Progenitor cell of endocrine pancreas (in vitro differentiated cells): ENCODE measurements at places on chromosomes 2 and 18. TPM values are rescaled to one million over a fixed set of nuclear protein-coding genes. Genes with fewer than 3 reads are reported as not detected.

ZNF514 gene
- total RNA-seq = 32.9 and 34.8 TPM in 2 replicates

NGEF gene
- total RNA-seq = 0.71 and 1.2 TPM in 2 replicates

SGO2 gene
- total RNA-seq = 13.1 and 14.1 TPM in 2 replicates

CHRND gene
- 0.12 TPM in 1 of 2 replicates, not detected in the other for total RNA-seq

USP14 gene
- total RNA-seq = 54.2 and 59.1 TPM in 2 replicates

HPCAL1 gene
- 16.5 and 16.8 TPM in 2 replicates for total RNA-seq

NPC1 gene
- total RNA-seq = 35.1 and 36.0 TPM in 2 replicates

OR6B2 gene
- not detected in 2 replicates for total RNA-seq

XIRP2 gene
- total RNA-seq = 0.12 and 0.13 TPM in 2 replicates

KLHL14 gene
- 7.0 and 7.8 TPM in 2 replicates for total RNA-seq

SFTPB gene
- total RNA-seq = not detected in 2 replicates

REG1B gene
- total RNA-seq = not detected in 2 replicates

TSGA10 gene
- 12.3 and 13.8 TPM in 2 replicates for total RNA-seq

NT5DC4 gene
- not detected in 2 replicates for total RNA-seq

CCDC148 gene
- total RNA-seq = 3.9 and 4.6 TPM in 2 replicates

ANKZF1 gene
- total RNA-seq = 64.3 and 66.7 TPM in 2 replicates

DHRS9 gene
- not detected in 2 replicates for total RNA-seq

ANKRD30BL gene
- total RNA-seq = not detected in 2 replicates

ASTL gene
- total RNA-seq = 0.29 TPM in 1 of 2 replicates, not detected in the other
